SHP77 treated with DMSO at 0.1 percent for 48 hours (cell line): ENCODE measurements at places on chromosomes 16 and 17.

- no peak for DNase-seq
Measured at GRCh38 chr17:80633994-80634566, 89.4 kb downstream of the RPTOR start.

DNA sequence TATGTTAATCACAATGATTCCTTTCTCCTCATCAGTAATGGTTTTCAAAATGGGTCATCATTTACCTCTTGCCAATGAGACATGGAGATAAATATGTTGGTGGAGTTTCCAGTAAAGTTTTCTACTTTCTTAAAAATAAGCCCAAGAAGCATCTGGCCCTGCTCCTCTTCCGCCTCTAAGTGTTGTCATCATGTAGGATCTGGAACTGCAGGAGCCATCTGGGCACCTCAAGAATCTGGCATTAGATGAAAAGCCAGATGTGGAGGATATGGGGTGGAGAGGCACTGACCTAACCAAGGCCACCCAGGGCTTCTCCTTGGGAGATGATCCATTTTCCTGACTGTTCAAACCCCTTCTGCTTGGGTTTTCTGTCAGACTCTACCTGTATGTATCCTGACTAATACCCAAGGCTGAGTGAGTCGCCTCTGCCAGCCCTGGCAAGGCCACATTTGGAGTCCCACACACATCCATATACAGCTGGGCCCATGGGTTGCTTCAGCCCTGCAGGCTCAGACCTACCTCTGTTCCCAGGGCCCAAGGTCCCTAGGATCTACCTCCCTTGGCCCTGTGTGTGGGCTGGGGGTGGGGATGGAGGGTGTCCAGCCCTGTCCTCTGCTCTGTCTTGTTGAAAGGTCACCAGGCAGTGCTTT lies 24.6 kb downstream of the CCDC182 start:
- no peak for DNase-seq

DNA sequence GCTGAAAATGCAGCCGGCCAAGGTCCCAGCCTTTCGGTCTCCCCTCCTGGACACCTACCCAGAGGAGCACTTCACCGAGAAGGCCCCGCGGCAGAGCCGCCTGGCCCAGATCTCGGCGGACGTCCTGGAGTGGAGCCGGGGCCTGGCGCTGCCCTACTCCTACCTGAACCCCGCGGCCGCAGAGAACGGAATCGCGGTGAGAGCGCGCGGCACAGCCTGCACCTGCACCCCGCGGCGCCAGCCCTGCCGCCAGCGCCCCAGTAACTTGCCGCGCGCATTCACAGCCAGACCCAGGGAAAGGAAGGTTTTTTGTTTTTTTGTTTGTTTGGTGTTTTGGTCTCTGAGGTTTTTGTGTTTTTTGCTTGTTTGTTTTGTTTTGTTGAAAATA lies 15.2 kb downstream of the ALOX12B start:
- DNase-seq, result no peak

GRCh38 chr16:82470620-82471152 lies 156.1 kb upstream of the CDH13 start:
- no peak for DNase-seq

DNA sequence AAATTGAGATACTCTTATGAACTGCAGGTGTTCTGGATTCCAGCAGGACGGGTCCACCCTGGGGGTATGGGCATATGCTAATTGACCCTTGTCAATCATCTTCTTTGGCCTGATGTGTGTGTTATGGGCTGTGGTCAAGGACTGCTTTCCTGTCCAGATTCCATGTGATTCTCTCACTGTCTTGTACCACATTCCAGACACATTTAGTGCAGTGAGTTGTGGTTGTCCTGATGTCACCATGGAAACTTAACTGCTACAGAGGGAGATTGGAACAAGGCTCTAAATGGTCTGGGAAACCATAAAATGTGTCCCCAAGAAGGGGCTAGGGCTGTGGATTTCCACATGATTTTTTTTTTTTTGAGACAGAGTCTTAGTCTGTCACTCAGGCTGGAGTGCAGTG lies 367.4 kb downstream of the UTP18 start:
- DNase-seq, result no peak

GRCh38 chr17:332023-332422 lies 20.6 kb downstream of the RPH3AL start:
- no peak for DNase-seq

DNA sequence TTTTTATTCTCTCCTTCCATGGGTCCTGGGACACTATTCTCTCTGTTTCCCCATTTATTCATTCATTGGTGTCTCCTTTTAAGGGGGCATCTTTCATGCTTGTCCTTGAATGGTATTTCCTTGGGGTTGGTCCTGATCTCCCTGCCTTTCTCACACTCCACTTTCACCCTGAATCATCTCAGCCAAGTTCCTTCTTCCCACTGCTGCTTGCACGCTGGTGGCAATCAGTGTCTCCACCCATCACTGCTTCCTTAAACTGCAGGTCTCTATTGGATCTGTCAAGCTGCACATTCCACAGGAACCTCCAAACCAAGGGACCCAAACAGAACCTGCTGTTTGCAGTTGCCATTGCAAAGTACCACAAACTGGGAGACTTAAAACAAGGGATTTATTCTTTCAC lies 89.3 kb upstream of the SDK2 start:
- DNase-seq, result no peak

GRCh38 chr16:77289331-77289809 lies 90.2 kb downstream of the SYCE1L start:
- DNase-seq, result no peak

DNA sequence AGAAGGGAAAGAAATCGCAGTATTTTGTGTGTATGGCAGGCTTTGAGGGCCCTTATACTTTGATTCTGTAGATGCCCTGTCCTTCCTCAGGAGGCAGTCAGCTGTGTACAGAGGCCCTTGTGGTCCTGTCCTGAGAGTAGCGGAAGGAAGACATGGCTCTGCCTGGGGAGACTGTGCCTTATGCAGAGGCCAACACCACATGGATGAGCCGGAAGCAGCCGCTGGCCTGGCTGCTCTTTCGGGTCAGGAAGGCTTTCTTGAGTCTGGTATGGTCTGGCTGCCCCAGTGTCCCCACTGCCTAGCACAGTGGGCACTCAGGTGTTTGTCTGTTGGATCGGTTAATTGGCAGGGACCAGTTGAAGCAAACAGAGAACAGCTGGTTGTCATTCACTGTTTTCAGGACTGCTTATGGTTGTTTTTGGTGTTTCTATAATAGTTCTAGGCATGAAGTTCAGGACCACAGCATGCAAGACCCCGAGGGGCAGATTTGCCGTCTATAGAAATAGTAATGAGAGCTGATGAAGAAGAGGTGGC lies 12.4 kb downstream of the USP10 start:
- DNase-seq, result no peak

GRCh38 chr16:50548125-50548908 lies at the start of gene NKD1:
Gene NKD1 (plus strand): TSS chr16:50548396. CDS start chr16:50548554, 158 bp downstream.
- DNase-seq, result no peak

- DNase-seq, result no peak
Measured at GRCh38 chr16:67258161-67258835, 9.5 kb downstream of the SLC9A5 start.

- DNase-seq, result no peak
Measured at GRCh38 chr17:6755731-6756184, at the start of gene XAF1. Gene XAF1 (plus strand): TSS chr17:6756046. CDS start chr17:6756079, 33 bp downstream.

DNA sequence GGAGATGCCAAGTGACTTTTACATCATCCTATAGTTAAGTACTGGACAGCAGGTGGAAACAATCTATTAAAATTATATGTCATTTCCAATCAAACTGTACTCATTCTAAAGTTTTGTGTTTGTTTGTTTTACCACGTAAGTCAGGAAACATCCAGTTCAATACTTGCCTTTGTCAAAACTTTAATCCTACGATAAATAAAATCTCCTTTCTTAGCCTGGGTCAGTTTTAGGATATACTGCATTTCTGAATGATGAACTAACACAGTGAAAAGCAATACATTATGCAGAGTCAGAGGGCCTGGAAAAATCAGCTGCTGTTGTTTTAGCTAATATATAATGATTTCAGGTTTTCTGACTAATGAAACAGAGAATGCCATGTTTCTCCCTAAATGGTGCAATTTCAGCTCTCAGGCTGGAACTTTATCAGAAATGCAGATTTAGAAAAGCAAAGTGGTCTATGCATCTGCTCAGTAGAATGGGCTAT lies 756.4 kb downstream of the CDH11 start:
- no peak for DNase-seq

GRCh38 chr17:81091774-81092517 lies 57.0 kb downstream of the BAIAP2 start:
- DNase-seq, result no peak

GRCh38 chr16:53257001-53257400 lies 177.3 kb upstream of the RBL2 start:
- no peak for DNase-seq

DNA sequence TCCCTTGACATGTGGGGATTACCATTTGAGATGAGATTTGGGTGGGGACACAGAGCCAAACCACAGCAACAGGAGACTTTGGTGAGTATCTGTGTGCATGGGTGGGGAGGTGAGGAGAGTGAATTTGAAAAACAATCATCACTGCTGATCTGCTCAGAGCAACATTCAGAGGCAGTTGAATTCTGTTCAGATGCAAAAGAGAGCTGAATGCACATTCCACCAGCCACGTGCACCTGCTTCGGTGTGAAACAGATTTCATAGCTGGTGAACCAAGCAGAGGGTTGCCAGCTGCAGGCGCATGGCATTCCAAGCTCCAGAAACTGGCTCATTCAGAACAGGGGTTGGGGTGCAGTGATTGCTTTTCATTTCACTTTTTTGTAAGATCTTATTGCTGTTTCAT lies 233.1 kb upstream of the FOXF1 start:
- DNase-seq, result no peak

GRCh38 chr17:31385428-31386285 lies 5.8 kb upstream of the RAB11FIP4 start:
- DNase-seq, result no peak

GRCh38 chr16:80346111-80346632 lies 194.6 kb upstream of the DYNLRB2 start:
- no peak for DNase-seq

GRCh38 chr17:5473906-5474305 lies 5.1 kb upstream of the DHX33 start:
- DNase-seq, result no peak

- peak; percentile 80 for DNase-seq
Measured at GRCh38 chr17:55238179-55238930, 26.4 kb upstream of the HLF start.

GRCh38 chr17:29051731-29052130 lies 8.8 kb downstream of the PIPOX start:
- no peak for DNase-seq

DNA sequence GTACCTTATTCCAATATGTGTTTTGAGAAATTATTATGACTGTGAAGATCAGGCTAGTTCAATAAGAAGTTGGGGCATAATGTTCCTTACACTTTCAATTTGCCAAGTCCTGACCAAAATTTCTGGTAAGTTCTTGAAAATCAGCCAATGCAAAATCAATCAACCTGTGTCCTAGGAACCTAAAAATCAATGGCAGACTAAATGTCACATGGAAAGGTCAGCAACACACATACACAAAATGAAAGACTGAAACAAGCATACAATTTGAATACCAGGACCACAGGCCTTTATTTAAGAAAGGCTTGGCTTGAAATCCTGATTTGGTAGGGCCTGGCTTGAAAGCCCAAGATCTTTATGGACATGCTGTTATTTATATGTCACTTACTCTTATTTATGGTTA lies 155.5 kb upstream of the ZKSCAN2 start:
- DNase-seq, result no peak

DNA sequence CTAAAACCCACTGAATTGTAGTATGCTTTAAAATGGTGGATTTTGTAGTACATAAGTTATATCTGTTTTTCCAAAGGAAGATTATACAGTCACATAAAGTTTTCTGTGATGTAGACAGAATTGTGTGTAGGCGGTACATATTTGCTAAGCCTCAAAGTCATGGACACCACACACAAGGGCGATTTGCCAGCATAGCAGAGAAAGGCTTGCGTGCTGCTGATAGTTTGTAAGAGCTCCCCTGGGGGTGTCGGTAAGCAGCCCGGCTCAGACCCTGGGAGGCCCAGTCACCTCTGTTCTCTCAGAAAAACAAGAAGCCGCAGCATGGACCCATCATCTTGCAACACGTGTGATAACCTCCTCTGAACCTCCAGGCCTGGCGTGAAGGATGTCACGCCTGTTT lies 38.3 kb upstream of the AKTIP start:
- DNase-seq, result no peak

DNA sequence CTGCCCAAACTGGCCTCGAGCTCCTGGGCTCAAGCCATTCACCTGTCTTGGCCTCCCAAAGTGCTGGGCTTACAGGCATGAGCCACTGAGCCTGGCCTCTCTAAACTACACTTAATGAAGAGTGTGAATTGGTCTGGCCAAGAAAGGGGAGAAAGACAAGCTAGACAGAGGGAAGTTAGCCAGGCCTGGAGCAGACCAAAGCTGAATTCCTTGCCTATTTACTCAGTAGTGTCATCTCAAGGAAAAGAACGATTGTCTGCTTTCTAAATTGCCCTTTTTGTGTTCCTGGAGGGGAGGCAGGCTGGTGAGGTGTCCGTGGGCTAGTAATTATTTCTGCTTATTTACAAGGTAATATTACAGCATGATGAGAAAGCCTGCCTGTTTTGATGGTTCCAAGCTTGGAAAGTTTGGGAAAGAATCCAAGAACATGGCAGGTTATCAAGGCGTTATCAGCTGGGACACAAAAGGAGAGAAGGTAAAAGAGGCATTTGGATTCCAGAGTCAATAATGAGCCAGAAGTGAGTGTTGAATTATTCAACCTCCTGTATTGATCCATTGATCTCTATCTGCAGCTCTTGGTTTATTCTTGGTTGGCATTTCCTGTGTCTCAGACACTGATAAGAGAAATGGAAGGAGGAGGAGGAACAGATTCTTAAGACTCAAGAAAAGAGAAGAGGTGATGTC lies 6.3 kb upstream of the CBFB start:
- no peak for DNase-seq

- no peak for DNase-seq
Measured at GRCh38 chr16:1784977-1785845, 2.5 kb downstream of the NUBP2 start.
